ENCODE measurements at places on chromosomes 7 and 10. TPM values are rescaled to one million over a fixed set of nuclear protein-coding genes. Genes with fewer than 3 reads are reported as not detected.

GRCh38 chr7:107355616-107356015 is 114.2 kb upstream of the GPR22 start:
- no peak for DNase-seq

DNA sequence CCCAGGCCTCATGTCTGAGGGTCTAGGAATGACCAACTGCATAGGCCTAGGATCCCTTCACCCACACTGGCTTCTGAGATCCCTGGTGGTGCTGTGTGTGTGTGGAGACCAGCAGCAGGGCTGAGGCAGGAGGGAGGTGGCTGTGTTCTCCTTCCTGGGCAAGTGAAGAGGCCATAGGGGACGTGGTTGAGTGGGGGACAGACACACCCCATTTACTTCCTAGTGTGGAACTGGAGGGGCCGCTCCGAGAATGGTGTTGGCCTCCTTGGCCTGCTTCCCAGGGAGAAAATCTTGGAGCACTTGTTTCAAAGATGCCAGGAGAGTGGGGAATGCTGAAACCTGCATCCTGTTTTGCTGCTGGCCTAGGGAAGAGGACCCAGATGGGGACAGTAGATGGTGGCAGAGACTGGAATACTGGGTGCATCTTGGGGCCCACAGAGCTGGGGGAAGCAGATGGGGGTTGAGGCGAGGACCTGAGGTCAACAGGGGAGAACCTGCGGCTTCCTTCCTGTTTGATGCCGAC is 19.1 kb downstream of the UBTD1 start:
- DNase-seq: peak; percentile 48

- DNase-seq: no peak
These were observed 53.9 kb upstream of the PAPSS2 start for GRCh38 chr10:87605628-87606251.

GRCh38 chr10:93703066-93703465 is 674 bp upstream of the FRA10AC1 start:
- no peak for DNase-seq

The GJD4 gene
- total RNA-seq: not detected

All from aorta (tissue), 5 donors.